GM19239 (cell line): ENCODE measurements at places on chromosomes 5 and 9.
A peak's percentile ranks its signal among the peaks of the same experiment; 100 is the strongest.

GRCh38 chr9:125995006-125995405, 247.8 kb downstream of the PBX3 start:
- no peak for DNase-seq

DNA sequence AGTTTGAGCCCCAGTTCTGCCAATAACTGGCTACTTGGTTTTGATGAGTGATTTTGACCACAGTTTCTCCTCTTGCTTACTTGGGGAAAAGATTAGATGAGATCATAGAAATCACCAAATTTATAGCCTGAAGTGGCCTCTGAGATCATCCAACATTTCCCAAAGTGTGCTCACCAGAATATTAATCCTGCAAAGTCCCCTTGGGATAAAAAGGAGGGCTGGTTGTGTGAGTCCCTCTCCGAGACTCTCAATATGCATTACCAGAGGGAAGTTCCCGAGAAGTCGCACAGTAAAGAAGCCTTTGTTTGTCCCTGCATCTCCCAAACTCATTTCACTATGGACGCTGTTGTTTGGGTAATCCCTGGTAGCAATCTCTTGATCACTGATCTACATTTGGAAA, 88.4 kb upstream of the ADRA1B start:
- no peak for DNase-seq

- no peak for DNase-seq
Observed at GRCh38 chr5:168434746-168435321, 51.4 kb upstream of the RARS1 start.

DNA sequence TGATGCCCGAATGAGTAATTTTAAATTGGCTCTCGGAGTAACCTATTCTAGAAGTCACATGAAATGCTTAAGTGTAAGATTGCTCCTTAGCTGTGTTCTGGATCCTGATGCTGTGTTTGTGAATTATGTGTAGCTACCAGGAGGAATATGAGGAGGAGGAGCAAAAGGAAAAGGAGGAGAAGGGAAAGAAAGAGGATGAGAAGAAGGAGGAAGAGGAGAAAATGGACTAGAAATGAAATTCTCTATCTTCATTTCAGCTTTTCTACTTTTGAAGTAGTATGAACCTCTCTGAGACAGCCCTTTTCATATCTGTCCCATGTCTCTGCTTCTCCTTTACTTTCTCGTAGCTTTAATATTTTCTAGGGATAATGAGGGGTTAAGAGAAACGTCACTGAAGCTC, 119.4 kb upstream of the ACTBL2 start:
- DNase-seq: no peak

DNA sequence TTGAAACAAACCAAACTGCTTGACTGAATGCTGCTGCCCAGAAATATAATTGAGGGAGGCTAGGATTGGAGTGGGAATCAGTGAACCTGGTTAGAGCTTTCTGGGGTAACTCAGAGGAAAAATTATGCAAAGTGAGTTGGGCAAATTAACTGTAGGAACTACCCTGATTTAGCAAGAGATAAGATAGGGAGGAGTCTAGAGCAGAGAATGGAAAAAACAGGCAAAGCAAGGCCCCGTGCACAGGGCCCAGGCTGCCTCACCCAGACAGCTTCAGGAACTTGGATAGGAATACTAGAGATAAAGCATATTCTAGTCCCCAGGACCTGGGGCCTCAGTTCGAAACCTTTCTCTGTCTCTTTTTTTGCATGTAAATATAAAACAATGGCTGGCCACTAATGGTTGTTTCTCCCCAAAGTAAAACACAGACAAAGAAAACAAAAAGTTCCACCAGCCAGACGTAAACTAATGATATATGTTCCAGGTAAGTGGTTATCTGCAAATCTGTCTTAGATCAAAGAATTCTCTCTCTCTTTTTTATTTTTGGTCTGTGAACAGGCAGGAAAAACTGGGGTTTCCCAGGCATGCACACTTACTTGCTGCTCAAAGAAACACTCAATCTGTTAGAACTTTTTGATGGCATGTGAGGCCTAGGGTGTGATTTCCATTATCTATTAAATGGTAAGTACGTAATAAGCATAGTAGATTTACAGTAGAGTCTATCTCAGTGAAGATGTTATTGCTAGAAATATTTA, 168.1 kb upstream of the MAP3K1 start:
- DNase-seq: no peak

DNA sequence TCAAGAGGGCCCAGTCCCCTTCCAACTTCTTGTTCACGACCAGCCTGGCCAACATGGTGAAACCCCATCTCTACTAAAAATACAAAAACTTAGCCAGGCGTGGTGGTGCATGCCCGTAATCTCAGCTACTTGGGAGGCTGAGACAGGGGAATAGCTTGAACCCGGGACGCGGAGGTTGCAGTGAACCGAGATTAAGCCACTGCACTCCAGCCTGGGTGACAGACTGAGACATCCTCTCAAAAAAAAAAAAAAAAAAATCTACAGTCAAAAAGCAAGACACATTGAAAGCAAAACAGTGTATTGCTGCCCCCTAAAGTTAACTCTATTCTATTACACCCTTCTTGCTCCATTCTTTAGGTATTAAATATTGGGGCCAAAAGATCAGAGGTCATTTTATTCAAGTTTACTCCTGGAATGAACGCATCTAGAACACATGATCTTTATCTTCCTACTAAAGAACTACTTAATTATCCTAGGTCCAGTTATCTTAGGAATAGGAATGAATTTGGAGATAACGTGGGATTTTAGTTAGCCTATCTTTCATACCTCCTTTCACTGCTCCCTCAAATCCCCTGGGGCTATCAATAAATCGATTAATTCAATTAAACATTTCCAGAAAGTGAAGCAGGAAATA, 2.4 kb downstream of the ATG12 start:
- no peak for DNase-seq

GRCh38 chr9:98374385-98375051, 119.1 kb upstream of the TBC1D2 start:
- no peak for DNase-seq

- no peak for DNase-seq
Observed at GRCh38 chr5:139806726-139807646, 11.4 kb downstream of the PSD2 start.

GRCh38 chr5:106737111-106737510, 933.6 kb downstream of the EFNA5 start:
- DNase-seq: no peak

DNA sequence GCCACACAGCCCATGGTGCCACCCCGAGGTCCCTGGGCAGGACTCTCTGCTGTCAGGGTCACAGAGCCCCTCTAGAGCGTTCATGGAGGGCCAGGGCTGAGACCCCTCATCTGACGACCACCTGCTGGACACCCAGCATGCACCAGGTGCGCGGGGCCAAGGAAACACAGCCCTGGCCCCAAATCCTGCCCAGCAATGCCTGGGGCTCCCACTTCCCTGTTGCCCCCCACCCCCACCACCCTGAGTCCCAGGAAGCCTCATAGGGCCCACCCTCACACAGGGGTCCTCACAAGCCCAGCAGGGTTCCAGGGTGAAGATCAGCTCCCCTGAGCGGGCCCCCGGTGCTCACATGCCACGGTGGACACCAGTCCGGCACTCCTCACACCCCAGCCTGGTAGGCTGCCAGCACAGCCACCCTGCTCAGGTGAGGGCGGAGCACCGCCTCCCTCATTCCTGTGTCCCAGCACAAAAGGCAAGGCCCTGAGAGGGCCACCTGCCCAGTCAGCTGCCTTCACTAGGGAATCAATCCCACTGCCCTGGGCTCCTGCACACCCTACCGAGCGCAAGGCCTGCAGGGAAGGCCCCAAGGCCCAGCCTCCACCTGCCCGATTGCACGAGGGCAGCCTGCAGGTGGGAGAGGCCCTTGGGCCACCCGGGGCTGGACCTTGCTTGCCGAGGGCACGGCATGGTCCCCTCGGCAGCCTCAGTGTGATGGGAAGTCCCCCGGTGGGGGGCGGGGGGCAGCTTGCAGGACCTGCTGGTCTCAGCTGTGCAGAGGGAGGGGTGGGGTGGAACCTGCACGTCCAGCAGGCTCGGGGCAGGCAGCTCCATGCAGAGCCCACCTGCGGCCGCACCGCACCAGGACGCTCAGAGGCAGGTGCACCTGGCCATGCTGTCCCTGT, 56.4 kb upstream of the UBAC1 start:
- DNase-seq: no peak

DNA sequence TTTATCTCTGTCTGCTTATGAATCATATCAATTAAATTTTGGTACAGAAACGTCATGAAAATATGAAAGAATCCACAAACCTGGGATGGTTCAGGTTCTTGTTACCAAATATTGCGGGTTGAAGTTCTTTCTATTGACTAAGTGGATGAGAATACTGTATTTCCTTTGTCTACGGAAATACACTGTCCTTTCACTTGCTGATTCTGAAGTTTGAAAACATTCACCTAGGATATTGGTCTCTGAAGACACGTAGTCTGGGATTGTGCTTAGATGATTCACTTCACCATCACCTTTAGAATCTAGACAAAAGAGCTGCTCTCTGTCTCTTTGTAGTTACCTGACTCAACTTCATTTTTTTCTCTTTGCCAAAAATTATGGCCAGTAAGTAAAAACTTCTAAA, 222.4 kb downstream of the FBN2 start:
- DNase-seq: no peak

GRCh38 chr9:26950521-26950920, 3.5 kb upstream of the PLAA start:
- no peak for DNase-seq

GRCh38 chr5:177473443-177474001, at the start of gene DBN1:
DBN1 (minus strand) TSS chr5:177473634; CDS start chr5:177473521, 113 bp downstream.
- DNase-seq: peak; percentile 76

- no peak for DNase-seq
Observed at GRCh38 chr9:131697097-131697496, 42.8 kb downstream of the RAPGEF1 start.

DNA sequence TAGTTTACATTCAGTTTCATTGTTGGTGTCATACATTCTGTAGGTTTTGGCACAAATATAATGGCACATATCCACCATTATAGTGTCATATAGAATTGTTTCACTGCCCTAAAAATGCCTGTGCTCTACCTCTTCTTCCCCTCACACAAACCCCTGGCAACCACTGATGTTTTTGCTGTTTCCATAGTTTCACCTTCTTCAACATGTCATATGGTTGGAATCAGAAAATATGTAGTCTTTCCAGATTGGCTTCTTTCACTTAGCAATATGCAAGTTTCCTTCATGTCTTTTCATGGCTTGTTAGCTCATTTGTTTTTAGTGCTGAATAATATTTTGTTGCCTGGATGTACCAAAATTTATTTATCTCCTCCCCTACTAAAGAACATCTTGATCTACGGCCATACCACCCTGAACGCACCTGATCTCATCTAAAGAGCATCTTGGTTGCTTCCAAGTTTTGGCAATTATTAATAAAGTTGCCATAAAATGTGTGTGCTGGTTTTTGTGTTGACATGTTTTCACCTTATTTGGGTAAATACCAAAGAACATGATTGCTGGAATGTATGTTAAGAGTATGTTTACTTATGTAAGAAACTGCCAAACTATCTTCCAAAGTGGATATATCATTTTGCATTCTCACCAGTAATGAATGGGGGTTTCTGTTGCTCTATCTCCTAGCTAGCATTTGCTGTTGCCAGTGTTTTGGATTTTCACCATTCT, 17.0 kb upstream of the CDK20 start:
- no peak for DNase-seq

DNA sequence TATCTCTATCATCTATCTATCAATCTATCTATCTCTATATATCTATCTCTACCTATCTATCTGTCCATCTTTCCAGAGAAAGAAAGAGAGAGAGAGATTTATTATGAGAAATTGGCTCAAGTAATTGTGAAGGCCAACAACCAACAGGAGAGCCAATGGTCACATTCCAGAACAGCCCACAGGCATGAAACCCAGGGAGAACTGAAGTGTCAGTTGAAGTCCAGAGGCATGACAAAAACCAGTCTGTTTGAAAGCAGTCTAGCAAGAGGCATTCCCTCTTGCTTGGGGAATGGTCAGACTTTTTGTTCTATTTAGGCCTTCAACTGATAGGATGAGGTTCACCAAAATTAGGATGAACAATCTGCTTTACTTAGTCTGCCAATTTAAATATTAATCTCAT, 87.6 kb upstream of the PLCXD3 start:
- no peak for DNase-seq

GRCh38 chr9:90105773-90106172, 501.0 kb downstream of the GADD45G start:
- no peak for DNase-seq

DNA sequence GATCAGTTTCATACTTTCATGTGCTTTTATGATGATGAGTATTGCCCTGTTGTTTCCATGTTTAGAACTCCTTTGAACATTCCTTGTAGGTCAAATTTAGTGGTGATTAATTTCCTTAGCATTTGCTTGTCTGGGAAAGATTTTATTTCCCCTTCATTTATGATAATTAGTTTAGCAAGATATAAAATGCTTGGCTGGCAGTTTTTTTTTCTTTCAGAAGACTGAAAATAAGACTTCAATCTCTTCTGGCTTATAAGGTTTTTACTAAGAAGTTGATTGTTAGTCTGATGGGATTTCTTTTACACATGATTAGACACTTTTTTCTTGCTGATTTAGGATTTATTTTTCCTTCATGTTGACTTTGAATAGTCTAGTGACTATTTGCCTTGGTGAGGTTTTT, 238.9 kb upstream of the ADCY2 start:
- DNase-seq: no peak

DNA sequence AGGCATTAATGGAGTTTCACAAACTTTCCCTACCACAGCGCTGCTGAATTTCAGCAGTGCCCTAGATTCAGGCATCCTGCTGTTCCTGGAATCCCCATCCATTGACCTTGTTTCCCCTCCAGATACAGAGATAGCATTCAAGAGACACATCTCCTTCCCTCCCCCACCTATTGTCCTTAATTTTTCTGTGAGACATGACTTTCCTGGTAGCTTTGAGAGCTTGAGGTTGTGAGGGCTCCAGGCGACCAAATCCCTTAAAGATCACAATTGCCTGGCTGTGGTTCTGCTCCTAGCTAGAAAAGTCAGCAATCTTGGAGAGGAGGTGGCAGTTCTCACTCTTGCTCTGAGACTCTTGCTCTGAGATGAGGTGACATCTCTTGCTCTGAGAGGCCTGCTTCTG, 48.0 kb downstream of the PRR16 start:
- no peak for DNase-seq

GRCh38 chr5:80884929-80885328, 75.2 kb upstream of the RASGRF2 start:
- no peak for DNase-seq

- no peak for DNase-seq
Observed at GRCh38 chr5:123696921-123697341, 185.0 kb downstream of the CSNK1G3 start.

GRCh38 chr5:5533927-5534326, 111.5 kb downstream of the ICE1 start:
- no peak for DNase-seq

DNA sequence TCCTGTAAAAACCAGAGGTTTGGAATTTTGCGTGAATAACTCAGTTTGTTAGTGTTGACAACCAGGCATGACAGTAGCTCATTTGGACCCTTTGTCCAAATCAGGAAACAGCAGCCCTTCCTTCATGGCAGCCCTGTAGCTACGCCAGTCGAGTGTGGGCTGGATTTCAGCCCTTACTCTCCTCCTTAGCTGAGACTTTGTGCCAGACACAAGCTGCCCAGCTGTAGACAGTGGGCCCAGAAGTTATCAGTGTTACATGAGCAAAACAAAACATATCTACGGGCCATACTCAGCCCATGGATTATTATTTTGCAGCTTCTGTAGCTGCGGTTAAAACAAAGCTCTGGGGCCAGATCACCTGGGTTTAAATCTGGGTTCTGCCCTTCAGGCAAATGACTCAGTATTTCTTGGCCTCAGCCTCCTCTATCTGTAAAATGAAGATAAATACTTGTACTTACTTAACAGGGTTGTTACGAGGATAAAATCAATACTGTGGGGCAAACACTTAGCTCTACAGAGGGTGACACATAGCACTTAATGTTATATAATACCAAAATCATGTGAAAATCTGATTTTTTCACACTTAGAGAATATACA, 76.9 kb downstream of the GHR start:
- no peak for DNase-seq
